Heart left ventricle (tissue), 16 donors: ENCODE measurements at places on chromosomes 3 and 15. TPM values are rescaled to one million over a fixed set of nuclear protein-coding genes. Genes with fewer than 3 reads are reported as not detected.

DNA sequence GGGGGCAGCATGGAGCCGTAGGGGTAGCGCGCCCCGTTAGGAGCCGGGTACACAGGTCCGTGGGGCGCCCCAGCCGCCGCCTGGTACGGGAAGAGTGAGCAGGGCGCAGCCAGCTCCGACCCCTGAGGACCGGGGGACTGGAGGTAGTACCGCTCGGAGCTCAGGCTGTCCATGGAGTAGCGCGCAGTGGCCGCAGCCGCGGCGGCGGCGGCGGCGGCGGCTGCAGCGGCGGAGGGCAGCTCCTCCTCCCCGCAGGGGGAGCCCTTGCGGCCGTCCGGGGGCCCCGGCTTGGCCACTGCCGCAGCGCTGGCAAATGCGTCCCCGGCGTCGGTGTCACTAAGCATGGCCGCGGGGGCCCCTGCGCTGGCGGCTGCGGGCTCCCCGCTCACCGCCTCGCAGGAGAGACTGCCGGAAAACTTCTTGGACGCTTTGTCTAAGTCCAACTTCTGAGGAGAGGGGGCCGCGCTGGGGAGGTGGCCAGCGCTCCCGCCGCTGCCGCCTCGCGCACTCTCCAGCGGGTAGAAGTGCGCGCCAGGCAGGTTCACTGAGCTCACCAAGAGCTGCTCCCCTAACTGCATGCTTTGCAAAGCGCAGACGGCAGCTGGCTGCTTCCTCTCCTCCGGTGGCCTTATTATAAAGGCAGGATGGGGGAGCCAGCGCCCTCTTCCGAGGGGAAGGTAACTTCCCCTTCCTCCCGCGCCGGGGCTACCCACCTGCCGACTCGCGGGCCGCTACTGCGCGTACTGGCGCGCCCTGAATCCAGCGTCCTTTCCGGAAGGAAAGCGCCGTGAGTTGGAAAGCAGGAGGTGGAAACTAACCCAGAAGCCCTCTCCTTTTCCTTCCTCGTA is at the start of gene EOMES:
EOMES (minus strand) TSS at position 607 of the 848 bp plus-strand sequence; CDS start at position 578, 29 bp downstream.
- peaks cover 10% of the 10 kb centered on the region for H3K4me1 ChIP-seq
- H3K27ac ChIP-seq = no peak within 1 kb of the TSS

Gene SUSD5
- total RNA-seq = 1.1 TPM

GRCh38 chr3:152202976-152203626 is 65.6 kb upstream of the MBNL1 start:
- no peaks in the 10 kb centered on the region for H3K27me3 ChIP-seq
- no peak overlapping the region for H3K4me3 ChIP-seq
- DNase-seq = no peak
- H3K36me3 ChIP-seq = no peaks in the 10 kb centered on the region

- DNase-seq = no peak
- no peaks in the 10 kb centered on the region for H3K36me3 ChIP-seq
- H3K27me3 ChIP-seq = no peaks in the 10 kb centered on the region
- no peak overlapping the region for H3K27ac ChIP-seq
- no peak overlapping the region for H3K4me3 ChIP-seq
These were observed 46.0 kb upstream of the CD47 start for GRCh38 chr3:108136561-108137459.

DNA sequence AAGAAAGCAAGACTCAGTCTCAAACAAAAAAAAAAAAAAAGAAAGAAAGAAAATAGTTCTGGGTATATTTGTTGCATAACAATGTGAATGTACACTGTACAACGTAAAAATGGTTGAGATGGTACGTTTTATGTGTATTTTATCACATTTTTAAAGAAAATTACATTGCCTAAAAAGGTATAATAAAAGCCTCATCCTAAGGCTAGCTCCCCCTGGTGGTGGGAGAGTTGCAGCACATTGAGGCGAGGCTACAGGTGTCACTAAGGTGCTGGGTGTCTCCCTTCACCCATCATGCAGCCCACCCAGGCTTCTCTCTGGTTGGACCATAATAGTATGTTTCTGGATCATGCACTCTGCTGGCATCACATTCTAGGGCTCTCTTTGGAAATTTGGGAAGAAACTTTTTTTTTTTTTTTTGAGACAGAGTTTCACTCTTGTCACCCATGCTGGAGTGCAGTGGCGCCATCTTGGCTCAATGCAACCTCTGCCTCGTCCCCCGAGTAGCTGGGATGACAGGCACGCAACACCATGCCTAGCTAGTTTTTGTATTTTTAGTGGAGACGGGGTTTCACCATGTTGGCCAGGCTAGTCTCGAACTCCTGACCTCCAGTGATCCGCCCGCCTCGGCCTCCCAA is 12.4 kb upstream of the RAB11A start:
- H3K4me3 ChIP-seq = no peak overlapping the region
- no peaks in the 10 kb centered on the region for H3K36me3 ChIP-seq
- no peaks in the 10 kb centered on the region for H3K27me3 ChIP-seq
- no peak overlapping the region for H3K27ac ChIP-seq
- peak; percentile 56 for DNase-seq

DNA sequence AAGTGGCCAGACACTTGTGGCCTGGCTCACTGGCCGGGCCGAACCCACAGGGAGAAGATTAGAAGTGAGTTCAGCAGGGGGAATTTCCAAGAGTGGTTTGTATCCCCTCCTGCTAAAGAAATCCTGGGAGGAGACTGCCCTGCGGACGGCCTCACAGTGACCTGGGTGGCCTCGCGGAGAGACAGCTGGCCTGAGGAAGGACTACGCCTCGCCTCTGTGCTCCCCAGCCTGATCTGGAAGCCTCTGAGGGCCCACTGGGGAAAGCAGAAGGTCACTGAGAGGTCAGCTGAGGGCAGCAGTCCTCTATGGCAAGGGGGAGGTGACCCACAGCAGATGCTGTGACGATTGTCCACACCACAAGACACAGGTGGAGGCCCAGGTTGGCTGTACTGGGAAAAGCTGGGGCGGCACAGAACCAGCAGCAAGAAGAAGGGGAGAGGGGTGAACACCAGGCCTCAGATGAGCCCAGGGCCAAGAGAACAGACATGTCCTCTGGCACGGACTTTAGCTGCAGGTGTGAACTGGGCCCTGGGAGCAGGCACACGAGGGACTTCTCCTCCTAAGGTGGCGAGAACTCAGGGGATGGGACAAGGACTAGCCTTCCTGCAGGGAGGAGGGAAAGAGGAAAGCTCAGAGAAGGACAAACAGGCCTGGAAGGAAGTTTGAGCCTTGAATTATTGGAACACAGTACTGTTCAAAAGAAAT is 37.2 kb upstream of the DLG1 start:
- no peaks in the 10 kb centered on the region for H3K27me3 ChIP-seq
- H3K4me1 ChIP-seq = no peaks in the 10 kb centered on the region
- H3K4me3 ChIP-seq = no peak overlapping the region

Gene SH3GL3
- total RNA-seq = not detected

GRCh38 chr15:47427463-47427862 is 289.8 kb upstream of the SEMA6D start:
- DNase-seq = no peak
- H3K4me1 ChIP-seq = no peaks in the 10 kb centered on the region
- no peak overlapping the region for H3K27ac ChIP-seq
- H3K27me3 ChIP-seq = no peaks in the 10 kb centered on the region

Gene INAFM2
- 31.3 TPM for total RNA-seq

- no peaks in the 10 kb centered on the region for H3K4me1 ChIP-seq
- no peak for DNase-seq
- no peak overlapping the region for H3K27ac ChIP-seq
- no peak overlapping the region for H3K4me3 ChIP-seq
- H3K27me3 ChIP-seq = no peaks in the 10 kb centered on the region
These were observed 637 bp upstream of the MUC4 start for GRCh38 chr3:195812366-195812765.

- no peaks in the 10 kb centered on the region for H3K4me1 ChIP-seq
- no peak overlapping the region for H3K4me3 ChIP-seq
- no peaks in the 10 kb centered on the region for H3K27me3 ChIP-seq
These were observed 67.6 kb downstream of the TUSC7 start for GRCh38 chr3:116776880-116777785.

Gene FETUB
- total RNA-seq = not detected

Gene MEX3B
- total RNA-seq = 4.2 TPM

DNA sequence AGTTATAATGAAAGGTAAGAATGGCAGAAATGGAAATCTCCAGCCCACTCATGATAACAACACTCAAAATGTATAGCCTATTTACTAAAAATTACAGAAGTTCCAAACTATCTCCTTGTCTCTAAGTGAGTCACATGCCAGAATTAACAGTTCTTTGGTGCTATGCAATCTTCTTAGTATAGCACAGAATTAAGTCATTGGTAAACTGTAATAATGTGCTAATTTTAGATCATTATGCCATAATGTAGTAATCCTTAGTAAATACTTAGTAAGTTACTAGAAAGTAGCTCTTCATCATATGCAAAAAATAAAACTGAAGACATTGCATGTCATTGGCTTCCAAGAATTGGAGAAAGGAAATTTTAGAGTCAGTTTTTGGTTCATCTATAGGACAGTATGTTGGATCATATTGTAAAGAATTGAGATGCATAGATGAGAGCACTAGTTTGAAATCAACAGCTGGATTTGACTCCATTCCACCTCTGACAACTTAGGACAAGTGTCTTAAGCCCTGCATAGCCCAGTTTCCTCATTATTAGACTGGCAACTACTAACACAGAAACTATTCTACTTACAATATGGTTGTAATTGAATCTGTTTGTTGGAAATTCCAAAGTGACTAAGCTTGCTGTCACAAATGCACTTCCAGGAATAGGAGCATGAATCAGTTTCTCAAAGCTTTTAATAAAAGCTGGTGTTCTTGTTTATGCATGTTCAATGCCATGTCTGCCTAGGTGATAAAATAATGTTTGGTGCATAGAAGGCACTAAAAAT is 40.1 kb upstream of the CD47 start:
- no peaks in the 10 kb centered on the region for H3K36me3 ChIP-seq
- no peak overlapping the region for H3K27ac ChIP-seq
- H3K4me3 ChIP-seq = no peak overlapping the region
- H3K27me3 ChIP-seq = no peaks in the 10 kb centered on the region
- DNase-seq = no peak

DNA sequence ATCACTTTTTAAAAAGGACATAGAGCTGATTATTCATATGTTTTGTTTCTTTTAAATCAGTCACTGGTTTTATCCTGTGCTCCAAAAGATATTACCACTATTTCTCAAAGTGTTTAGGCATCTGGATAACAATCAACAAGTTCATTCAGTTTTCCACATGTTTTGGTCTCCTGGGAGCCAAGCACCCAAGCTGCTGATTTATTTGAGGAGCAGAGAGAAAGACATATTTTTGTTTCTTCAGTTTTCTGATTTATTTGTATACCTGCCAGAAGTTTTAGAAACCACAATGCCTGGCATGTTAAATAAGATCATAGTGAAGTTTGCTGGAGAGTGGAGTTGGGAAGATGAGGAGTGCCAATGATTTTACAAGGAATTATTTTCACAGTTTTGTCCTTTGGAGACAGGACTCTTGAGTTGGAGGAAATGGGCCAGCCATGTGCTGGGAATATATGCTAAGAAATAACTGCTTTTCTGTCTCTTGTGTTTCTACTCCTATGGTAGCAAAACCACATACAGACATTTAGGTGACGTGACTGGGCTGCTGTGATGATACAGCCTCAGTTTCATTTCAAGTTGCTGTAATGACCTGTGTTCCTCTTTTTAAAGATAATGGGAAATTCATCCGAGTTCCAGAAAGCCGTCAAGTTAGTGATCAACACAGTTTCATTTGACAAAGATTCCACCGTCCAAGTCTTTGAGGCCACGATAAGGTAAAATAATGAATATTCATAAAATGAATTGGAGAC is 11.7 kb downstream of the EDEM1 start:
- H3K27ac ChIP-seq = no peak overlapping the region
- no peak overlapping the region for H3K4me3 ChIP-seq
- peaks cover 11% of the 10 kb centered on the region for H3K4me1 ChIP-seq
- no peaks in the 10 kb centered on the region for H3K27me3 ChIP-seq
- peaks cover 66% of the 10 kb centered on the region for H3K36me3 ChIP-seq

Gene ROPN1
- total RNA-seq = 0.21 TPM

DNA sequence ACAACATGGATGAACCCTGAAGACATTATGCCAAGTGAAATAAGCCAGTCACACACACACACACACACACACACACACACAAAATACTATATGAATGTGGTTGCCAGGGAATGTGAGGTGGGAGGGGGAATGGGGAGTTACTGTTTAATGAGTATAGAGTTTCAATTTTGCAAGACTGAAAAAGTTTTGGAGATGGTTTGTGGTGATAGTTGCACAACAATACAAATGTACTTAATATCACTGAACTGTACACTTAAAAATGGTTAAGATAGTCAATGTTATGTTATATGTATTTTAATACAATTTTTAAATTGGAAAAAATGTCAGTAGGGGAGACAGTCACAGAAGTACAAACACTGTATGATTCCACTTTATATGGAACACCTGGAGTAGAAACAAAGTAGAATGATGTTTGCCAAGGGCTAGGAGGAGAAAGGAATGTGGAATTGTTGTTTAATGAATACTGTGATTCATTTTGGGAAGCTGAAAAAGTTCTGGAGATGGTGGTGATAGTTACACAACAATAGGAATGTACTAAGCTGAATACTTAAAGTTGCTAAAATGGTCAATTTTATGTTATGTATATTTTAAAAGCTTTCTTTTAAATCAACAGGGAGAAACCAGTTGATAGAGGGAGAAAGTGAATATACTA is 76.6 kb downstream of the RPL39L start:
- no peaks in the 10 kb centered on the region for H3K27me3 ChIP-seq
- peaks cover 6% of the 10 kb centered on the region for H3K4me1 ChIP-seq
- H3K4me3 ChIP-seq = no peak overlapping the region
- no peak overlapping the region for H3K27ac ChIP-seq
- peaks cover 46% of the 10 kb centered on the region for H3K36me3 ChIP-seq

- no peak within 1 kb of the TSS for H3K27ac ChIP-seq
- H3K27me3 ChIP-seq = peaks cover 38% of the 10 kb centered on the region
- H3K4me1 ChIP-seq = peaks cover 12% of the 10 kb centered on the region
- peak; percentile 70 for DNase-seq
These were observed at the start of gene MYRIP for GRCh38 chr3:39809181-39809994. Gene MYRIP, plus strand, starts transcription at chr3:39809609. Its CDS starts 91,208 bp downstream, at chr3:39900817.

Gene FILIP1L
- total RNA-seq = 91.7 TPM

DNA sequence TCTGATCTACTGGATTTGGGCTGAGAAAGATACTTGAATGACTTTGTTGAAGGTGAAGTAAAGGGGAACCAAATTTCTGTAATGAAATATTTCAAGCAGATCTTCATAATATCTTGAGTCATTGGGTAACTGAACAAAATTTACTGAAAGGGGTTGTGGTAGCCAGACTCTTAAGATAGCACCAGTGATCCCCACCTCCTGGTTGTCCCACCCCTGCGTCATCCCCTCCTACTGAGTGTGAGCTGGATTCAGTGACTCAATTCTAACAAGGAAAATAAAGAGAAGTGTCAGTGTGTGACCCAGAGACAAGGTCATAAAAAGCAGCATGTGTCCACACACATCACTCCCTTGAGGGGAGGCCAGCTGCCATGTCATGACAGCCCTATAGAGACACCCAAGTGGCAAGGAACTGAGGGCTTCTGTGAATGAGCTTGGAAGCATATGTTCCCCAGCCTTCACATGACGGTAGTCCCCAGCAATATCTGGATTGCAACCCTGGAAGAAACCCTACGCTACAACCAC is 107.1 kb downstream of the MECOM start:
- H3K4me3 ChIP-seq = no peak overlapping the region
- no peak overlapping the region for H3K27ac ChIP-seq
